Right ventricle myocardium inferior (tissue), 1 donor: ENCODE measurements at places on chromosomes 12 and 14. TPM values are rescaled to one million over a fixed set of nuclear protein-coding genes. Genes with fewer than 3 reads are reported as not detected.

Gene MCRS1
- total RNA-seq: 88.9 TPM

Gene CAND1
- total RNA-seq: 37.1 TPM

Gene SLIRP
- 205 TPM for total RNA-seq

Gene RNASE1
- total RNA-seq: 373 TPM
